ENCODE measurements at places on chromosomes 6 and 20.

DNA sequence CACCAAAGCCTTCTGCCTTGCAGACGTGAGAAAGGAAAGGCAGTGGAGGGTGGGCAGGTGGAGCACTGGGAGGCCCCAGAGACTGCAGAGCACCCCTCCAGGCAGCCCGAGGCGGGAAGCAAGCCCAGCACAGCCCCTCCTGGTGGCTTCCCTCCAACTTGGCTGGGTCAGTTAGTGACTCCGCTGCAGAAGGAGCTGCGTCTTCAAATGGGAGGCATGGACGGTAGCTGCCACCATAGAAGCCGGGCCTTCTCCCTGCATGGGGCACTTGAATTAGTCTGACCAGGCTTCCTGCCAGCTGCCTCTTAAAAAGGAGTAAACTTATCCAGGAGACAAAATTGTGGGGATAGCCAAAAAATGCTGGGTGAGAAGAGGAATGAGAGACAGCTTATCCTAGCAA is 88.0 kb upstream of the RPS6KA2 start:
- DNase-seq = no peak

- no peak for DNase-seq
These were observed 91.2 kb downstream of the DLL1 start for GRCh38 chr6:170199716-170200115.

DNA sequence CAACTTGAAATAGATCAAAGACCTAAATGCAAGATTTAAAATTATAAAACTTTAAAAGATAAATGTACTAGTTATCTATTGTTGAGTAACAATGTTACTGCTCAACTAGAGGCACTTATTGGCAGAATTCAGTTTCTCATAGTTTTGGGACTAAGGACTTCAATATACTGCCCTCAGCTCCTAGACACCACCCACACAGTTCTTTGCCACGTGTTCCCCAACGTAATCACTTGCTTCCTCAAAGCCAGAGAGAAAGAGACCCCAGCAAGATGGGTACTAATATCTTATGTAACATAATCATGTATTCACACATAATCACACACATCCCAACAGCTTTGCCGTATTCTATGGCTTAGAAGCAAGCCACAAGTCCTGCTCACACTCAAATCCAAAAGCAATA is 50.3 kb upstream of the SLC22A16 start:
- no peak for DNase-seq

GRCh38 chr6:134288538-134289203 is 29.2 kb downstream of the SGK1 start:
- no peak for DNase-seq

- DNase-seq = no peak
These were observed 152.9 kb downstream of the INSM1 start for GRCh38 chr20:20520776-20521175.

DNA sequence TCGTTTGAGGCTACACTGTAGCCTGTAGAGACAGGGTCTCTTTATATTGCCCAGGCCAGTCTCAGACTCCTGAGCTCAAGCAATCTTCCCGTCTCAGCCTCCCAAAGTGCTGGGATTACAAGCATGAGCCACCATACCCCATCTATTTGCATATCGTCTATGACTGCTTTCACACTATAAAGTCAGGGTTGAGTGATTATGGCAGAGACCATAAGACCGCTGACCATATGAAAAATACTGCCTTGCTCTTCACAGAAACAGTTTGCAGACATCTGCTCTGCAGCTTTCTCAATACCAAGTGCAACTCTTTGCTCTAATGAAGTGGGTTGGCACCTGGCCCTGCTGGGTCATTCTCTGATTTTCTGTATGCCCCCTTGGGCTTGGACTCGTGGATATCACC is 79.5 kb upstream of the PAK5 start:
- peak; percentile 9 for DNase-seq

DNA sequence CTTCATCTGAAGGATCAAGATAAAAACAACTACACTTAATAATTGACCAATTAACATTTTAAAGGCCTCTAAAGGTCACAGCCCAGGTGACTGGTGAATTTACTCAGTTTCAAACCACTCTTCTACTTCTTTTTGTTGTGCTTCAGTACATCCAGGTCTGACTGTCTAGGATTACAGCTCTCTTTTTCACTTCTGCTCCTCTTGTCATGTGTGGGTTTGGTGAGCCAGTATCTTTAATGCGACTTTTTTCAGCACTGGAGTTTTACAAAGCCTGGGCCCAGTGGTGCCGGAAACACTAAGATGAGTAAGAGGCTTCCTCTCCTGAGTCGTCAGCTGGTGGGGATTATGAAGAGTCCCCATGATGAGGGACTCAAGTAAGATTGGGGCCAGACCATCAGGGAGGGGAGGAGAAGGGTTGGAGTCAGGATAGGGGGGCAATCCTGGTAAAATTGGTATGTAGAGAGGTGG is 27.0 kb downstream of the HECA start:
- no peak for DNase-seq

DNA sequence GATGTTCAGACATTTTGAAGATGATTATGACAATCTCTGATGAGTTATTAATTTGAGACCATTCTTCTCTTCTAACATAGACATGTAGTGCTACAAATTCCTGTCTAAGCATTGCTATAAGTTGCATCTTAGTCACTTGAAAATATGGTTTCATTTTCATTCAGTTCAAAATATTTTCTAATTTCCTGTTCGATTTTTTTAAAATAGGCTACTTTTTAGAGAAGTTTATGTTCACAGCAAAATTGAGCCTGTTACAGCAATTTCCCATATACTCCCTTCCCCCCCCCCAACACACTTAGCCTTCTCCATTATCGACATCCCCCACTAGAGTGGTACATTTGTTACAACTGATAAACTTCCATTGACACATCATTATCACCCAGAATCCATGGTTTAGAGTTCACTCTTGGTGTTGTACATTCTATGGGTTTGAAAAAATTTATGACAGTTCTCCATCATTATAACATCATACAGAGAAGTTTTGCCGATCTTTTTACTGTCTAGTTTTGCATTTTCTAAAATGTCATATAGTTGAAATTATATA is 31.2 kb downstream of the PLAGL1 start:
- no peak for DNase-seq
